Stimulated activated CD4-positive, alpha-beta T cell treated with anti-CD3 and anti-CD28 coated beads, Interleukin-15, amount 100 ng/mL, for 1 hour (primary cell): ENCODE measurements at places on chromosomes 16 and 17.

GRCh38 chr17:80662557-80662956 lies 117.9 kb downstream of the RPTOR start:
- no peak for DNase-seq

- no peak for DNase-seq
Measured at GRCh38 chr17:65121916-65122806, 15.0 kb upstream of the RGS9 start.

- DNase-seq, result no peak
Measured at GRCh38 chr16:86958423-86958822, 358.8 kb downstream of the C16orf95 start.

- DNase-seq, result no peak
Measured at GRCh38 chr16:54821731-54822130, 108.9 kb upstream of the IRX5 start.

GRCh38 chr17:79152636-79153035 lies 78.0 kb downstream of the ENGASE start:
- DNase-seq, result no peak

DNA sequence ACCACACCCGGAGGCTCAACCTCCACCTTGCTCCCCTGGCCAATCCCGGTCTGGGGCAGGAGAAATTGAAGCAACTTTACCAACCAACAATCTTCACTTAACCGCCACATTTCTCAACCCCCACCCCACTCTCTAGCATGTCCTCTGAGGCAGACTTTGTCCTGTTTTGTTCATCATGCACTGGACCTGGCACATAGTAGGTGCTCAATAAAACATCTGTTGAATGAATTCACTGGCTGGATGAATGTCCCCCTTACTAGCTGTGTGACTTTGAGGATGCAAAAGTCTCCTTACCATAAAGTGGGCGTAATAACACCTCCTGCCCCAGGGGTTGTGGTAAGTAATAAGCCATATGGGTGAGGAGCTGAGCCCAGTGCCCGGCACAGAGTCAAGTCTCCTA lies 5.8 kb downstream of the SPPL2C start:
- no peak for DNase-seq

DNA sequence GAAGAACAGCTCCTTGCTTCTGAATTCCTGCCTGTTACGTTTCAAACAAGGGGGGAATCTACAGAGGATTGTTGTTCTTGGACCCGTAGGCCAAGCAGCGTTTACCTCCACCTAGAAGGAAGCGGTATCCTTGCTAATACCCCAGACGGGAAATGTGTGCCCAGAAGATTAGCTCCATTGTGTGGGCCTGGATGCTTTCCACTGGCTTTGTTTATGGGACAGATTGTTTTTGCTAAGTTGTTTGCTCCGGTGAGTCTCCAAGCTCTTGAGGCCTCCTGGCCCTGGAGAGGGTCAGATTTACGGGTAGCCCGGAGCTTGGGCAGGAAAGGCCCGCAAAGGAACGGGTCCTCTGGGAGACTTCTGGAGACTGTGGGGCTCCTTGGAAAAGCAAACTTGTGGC lies 28.4 kb upstream of the MRTFB start:
- DNase-seq, result no peak

- DNase-seq, result no peak
Measured at GRCh38 chr17:57368637-57369336, 112.5 kb downstream of the MSI2 start.

DNA sequence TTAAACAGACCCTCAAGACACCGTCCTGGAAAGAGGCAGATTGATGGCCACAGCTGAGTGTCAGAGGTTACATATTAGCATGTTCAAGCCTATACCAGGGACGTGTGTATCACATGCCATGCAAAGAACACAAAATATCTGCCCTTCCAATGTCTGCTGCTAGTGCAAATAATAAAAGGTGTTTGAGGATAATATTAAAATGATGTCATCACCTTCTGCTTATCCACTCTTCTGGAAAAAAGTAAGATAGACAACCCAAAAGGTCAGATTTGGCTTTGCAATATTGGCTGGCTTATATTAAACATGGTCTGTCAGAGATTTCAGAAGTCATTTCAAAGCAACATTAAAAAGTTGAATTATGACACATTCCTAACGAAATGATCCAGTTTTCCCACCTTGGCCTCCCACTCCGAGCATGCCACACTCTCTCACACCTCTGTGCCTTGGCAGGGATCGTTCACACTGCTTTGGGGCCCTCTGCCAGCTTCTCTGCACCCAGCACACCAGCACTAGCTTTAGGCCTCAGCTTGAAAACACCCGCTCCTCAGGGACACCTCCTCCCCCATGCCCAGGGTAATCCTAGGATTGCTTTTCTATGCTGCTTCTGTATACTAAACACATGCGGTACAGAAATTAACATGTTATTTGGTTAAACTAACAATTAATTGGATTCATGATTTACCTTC lies 248.2 kb downstream of the NTN1 start:
- no peak for DNase-seq

DNA sequence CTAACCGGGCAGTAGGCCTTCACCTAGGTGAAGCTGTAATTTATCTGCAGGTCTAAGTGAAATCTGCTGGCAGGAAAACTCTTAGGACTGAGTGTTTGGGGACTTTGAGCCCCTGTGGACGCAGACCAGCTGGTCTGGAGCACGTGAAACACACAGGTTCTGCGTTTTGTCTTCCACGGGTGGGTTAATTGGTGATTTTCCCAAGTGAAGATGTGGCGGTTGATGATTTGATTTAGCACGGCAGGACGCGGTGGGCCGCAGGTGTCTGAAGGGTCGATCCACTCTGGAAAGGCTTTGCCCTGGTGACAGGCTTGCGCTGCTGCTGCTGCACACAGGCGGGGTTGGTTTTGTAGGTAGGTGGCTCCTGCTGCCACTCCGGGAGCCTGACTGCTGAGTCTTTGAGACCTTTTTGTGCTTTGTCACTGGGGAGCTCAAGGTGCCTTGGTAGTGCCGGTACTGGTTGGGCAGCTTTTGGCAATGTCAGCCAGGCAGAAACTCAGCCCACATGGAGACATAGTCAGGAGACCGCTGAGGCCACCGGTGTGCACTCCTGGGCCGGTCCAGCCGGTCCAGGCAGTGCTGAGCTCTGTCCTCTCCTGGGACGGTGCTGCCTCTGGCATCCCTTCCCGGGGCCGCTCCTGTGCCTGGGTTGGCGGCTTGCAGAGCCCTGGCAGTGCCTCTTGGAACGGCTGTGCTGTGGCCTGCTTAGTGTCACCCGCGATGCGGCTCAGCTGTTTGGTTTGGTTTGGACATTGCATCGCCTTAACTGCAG lies 2.3 kb downstream of the BAIAP2 start:
- DNase-seq, result no peak

GRCh38 chr17:67718325-67718941 lies 697 bp downstream of the NOL11 start:
- no peak for DNase-seq

DNA sequence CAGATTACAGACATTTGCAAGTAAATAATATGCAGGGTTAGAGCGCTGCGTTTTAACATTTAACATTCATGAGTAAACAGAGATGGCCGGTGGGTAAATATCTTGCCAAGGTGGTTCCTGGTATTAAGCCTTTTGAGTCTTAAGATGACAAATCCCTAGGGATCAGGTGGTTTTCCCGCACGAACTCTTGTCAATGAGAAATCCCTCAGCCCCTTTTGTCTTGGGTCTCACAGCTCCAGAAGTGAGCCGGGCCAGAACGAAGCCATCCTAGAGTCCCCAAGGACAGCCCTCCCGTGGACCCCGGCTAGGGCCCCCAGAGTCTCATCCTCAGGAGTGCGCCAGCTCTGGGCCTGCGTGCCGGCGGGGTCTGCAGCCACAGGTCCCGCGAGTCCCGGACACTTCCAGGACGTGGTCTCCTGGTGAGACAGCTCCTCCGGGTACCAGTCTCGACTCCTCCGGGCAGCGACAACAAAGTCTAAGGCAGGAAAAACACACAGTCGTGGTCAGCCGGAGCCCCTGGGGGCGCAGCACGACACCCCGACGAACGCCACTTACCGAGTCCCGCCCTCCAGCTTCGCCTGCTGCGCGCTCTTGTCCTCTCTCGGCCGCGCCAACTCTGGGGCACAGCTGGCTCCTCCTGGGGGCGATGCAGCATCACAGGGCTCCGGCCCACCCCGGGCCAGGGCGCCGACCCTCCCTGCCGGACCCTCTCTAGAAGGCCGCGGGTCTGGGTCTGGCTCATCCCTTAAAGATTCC lies 13.3 kb downstream of the MIS12 start:
- DNase-seq, result no peak

DNA sequence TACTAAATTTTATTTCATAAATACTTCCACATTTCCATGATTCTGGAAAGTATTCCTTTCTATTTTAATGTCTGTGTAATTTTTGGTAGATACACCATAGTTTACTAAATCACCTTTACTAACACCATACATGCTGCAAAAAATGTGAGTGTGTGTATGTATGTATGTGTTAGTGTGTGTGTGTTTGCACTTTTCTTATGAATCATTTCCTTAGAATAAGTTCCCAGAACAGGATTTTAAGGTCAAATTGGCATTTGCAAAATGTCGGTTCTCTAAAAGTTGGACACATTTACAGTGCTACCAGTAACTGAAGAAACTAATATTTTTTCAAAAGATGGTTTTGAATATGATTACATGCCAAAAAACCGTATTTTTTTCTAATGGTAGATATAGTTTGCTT lies 137.1 kb downstream of the CYB561 start:
- no peak for DNase-seq

GRCh38 chr17:77286641-77287431 lies 146.1 kb downstream of the SEC14L1 start:
- DNase-seq, result no peak

- no peak for DNase-seq
Measured at GRCh38 chr16:47904691-47905090, 251.1 kb downstream of the ABCC12 start.

GRCh38 chr16:24652803-24653202 lies 76.6 kb upstream of the TNRC6A start:
- DNase-seq, result no peak

DNA sequence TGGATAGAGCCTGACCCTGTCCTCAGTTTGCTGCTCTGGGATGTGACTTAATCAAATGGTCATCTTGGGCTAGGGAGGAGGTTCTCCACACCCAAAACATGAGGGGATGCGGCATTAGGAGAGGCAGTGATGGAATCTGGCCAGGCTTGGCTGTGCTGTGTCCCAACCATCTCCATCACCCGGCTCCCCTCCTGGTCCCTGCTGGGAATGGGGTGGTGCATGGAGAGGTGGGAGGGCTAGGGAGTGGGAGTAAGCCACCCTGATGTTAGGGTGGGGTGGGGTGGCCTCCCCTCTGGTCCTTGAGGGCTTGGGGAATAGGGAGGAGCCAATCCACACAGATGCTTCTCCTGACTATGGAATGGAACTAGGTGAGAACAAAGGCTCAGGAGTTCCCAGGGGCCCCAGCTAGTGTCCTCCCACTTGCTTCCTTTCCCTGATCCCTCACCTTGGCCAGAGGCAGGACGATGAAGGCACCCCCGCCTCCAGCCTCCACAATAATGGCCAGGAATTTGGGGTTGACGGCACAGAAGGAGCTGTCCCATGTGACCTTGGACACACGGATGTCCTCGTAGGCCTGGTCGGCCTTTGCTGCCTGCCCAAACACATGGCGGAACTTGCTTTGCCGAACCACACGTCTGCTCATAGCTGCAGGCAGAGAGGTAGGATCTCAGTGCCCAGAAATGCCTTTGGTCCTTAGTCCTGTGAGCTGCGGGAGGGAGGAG lies 1.8 kb downstream of the CORO6 start:
- no peak for DNase-seq

GRCh38 chr16:14458576-14458975 lies 171.5 kb downstream of the PARN start:
- DNase-seq, result no peak

DNA sequence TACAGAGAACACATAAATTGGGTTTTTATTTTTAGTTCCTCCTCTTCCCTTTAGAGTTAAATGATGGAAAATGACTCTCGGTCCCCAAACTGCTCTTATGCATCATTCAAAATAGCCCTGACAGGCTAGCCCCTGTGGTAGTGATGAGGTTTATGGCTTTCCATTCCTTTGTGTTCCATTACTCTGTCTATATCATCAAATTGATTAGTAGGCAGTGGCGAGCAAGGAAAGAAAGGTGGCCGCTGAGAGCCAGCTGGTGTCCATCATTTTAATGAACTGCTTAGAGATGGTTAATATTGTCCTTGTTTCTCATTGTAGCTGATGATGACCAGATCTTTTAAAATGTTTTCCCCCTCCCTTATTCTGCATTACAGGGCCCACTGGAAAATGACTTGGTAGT lies 179.5 kb downstream of the PHKB start:
- no peak for DNase-seq

DNA sequence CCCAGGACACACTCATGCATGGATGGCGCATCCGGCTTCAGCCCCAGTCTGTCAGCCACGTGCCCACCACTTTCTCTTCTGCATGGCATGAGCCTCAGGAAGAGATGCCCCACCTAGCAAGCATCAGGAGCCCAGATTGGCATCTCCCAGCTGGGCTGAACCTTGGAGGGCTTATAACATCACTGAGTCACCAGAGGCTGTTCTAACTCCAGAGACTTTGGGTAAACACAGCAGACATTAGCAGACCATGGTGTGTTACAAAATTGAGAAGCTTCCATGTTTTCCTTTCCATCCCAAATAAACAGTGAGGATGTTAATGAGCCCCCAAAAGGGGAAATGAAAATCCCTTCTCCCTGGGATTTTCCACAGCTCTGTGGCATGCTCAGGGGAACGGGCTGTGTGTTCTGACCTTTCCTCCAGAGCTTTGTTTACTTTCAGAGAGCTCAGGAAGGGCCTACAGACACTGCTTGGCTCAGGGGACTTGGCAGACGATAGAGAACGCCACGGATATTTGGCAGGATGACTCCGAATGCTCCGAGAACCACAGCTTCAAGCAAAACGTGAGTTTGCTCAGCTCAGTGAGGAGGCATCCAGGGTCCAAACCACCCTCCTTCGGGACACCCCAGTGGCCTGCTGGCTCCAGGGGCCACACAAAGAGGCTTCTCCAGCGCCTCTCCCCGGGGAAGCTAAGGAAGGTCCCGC lies 16.5 kb downstream of the GLP2R start:
- DNase-seq, result no peak

DNA sequence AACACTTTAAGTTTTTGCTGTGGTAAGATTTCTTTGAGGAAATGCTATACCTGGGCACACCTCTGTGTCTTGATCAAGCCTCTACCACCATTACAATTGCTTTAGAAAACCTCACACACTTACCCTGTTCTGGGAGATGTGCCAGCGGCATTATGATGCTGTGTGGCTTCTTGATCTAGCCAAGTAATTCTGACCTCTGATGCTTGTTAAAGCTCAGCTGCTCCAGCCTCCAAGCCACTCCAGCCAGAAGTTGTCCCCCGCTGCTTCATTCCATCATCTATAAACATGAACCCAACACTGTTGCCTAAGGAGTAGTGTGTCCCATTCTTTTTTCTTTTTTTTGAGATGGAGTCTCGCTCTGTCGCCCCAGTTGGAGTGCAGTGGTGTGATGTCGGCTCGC lies 60.1 kb downstream of the CYLD start:
- no peak for DNase-seq

DNA sequence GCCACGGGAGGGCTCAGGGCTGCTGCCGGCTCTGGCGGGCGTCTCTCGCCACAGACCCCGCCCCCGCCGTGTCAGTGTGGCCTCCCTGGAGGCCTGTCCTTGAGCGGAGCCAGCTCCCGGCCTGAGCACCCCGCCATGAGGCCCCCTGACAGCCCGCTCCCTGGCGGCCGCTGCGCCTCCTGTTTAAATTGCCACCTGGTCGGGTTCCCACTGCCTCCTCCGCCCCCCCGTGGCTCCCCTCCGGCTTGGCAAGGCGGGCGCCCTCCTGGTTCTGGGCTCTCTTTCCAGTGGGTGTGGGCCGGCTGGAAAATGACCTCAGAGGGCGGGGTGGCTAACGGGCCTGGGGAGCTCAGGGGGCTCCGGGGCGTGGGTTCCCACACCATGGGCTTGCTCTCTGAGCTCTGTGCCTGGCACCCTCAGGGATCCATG lies 42.1 kb upstream of the SSTR5 start:
- no peak for DNase-seq
